ENCODE measurements at places on chromosomes 4 and X.

- DNase-seq = no peak
These were observed 135.0 kb downstream of the GPC3 start for GRCh38 chrX:133850399-133850798.

- DNase-seq = no peak
These were observed 35.0 kb upstream of the GYG2 start for GRCh38 chrX:2793752-2794151.

GRCh38 chr4:128718768-128719167 is 90.7 kb upstream of the JADE1 start:
- no peak for DNase-seq

DNA sequence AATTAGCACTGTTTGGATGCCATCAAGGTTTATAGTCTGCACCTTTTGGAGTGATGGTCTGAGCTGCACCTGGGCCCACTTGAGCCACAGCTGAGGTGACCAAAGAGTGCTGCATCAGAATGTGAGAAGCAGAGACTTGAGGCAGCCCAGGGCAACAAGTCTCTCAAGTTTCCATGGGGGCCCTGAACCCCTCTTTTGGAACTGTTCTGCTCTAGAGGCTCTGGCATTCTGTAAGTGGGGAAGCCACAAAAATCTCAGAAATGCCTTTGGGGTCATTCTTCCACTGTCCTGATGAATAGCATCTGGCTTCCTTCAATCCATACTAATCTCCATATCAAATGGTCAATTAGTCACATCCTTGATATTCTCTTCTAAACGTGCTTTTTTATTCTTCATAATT is 298.4 kb upstream of the MAOA start:
- DNase-seq = no peak

GRCh38 chrX:128436397-128437103 is 384.3 kb upstream of the ACTRT1 start:
- DNase-seq = no peak

GRCh38 chrX:100120956-100121355 is 289.1 kb downstream of the PCDH19 start:
- no peak for DNase-seq

DNA sequence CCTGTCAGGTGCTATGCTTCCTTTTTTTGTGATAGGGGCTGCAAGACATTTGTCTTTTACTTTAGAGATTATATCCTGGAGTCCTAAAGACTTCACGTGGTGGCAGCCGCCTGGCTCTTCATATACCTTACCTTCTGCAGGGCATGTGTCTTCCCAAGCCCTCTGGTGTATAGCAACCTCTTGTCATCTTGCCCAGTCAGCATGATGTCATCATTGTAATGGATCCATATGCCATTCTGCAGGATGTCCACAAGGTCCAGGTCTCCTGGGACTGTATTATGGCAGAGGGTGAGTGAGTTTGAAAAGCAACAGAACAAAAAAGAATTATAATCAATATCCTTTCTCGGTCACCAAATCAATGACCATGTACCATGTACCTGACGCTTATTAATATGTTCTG is 82.2 kb upstream of the SCOC start:
- DNase-seq = no peak

DNA sequence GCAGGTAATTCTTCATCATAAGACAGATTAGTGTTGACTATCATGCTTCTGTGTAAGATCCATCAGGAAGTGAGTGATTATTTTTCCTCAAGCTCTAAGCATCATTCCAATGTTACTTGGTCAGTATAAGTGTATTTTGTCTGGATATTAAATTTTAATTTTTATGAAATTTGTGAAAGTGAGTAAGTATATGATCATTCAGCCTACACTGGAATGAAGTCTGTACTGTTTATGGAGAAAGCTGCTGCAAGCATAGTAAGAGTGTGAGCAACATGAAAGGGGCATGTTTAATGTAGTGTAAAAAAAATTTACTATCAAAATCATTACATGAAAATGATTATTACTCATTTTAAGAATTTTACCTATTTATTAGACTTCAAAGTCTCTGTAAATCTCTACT is 84.8 kb downstream of the IL15 start:
- DNase-seq = no peak

DNA sequence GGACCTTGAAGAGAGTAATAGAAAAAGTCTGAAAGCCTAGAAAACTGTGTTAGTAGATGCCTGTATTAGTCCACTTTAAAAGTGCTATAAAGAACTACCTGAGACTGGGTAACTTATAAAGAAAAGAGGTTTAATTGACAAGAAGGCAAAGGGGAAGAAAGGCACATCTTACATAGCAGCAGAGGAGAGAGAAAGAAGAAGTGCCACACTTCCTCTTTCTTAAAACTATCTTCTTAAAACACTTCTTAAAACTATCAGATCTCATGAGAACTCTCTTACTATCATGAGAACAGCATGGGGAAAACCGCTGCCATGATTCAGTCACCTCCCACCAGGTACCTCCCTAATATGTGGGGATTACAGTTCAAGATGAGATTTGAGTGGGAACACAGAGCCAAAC is 18.8 kb upstream of the COL25A1 start:
- no peak for DNase-seq

DNA sequence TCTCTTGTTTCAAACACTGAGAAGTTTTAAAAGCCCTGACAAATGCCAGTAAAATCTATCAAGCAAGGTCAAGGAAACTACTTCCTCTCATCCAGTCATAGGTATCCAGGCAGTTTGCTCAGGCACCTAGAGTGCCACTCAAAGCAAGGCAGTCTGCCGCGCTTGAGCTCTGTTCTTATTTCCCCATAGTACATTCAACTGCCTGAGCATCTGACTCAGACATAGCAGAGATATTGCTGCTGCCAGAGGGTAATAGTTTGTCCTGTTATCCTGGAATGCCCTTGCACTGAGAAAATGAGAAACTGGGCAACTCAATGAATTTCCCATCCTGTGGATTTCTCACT is 16.1 kb upstream of the ATP8A1 start:
- DNase-seq = no peak

DNA sequence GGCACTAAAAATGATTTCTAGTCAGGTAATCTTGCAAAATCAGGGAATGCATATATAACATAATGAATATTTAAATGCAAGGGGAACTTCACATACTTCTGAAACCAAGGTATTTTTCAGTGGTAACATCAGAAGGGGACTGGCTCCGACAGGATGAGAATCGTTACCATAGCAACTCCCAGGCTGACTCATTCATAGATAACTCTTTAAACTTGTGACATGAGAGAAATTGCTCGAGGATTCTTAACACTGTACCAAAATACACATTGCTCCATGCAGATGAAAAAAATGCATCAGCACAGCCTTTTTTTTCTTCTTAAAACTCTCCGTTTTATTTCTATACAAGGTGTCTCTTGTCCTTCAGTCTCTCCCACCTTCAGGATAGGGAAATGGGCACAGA is 114.3 kb downstream of the GABRB1 start:
- DNase-seq = no peak

DNA sequence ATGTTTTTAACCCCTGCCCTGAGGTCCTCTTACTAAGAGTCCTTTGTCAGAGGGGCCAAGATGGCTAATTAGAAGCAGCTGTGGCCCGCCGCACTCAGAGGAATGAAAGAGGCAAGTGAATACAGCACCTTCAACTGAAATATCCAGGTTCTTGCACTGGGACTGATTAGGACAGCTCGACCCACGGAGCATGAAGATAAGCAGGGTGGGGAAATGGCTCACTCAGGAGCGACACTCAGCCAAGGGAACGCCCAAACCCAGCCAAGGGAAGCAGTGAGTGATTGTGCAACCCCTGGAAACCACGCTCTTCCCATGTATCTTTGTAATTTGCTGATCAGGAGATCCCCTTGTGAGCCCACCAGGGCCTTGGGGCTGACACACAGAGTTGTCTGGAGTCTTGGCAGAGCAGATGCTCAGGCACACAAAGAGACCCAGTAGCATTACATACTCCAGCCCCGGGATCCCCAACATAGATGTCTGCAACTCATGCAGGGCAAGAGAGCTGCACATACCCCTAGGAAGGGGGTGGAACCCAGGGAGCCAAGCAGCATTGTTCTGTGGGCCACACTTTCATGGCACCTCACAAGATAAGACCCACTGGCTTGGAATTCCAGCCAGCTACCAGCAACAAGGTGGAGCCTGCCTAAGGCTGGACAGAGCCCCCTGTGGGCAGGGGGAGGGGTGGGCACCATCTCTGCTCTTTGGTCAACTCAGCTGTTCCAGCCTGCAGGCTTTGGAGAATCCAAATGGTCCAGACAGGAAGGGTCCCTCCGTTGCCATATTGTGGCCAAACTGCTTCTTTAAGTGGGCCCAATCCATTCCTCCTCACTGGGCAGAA is 23.3 kb downstream of the F8A3 start:
- no peak for DNase-seq

GRCh38 chr4:100721077-100721476 is 203.3 kb upstream of the EMCN start:
- no peak for DNase-seq

- no peak for DNase-seq
These were observed 28.3 kb downstream of the FAT1 start for GRCh38 chr4:186695392-186695791.

DNA sequence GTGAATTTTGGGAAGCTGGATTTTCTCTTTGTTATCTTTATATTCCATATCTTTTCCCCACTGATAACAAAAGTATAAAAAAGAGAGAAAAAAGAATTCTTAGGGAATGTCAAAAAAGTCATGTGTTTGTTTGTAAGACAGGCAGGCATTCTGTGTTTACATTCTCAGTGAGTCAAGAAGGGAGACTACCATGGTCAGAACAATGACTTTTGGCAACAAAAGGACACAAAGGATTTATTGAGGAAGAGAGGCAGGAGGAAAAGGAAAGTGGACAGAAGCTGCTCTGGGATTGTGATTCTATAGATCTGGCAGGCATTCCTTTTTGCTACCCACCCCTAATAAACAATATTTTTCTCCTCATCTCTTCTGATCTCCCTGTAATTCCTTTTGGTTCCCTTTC is 5.9 kb upstream of the ANK2 start:
- DNase-seq = no peak

GRCh38 chr4:150164055-150164454 is 85.8 kb downstream of the DCLK2 start:
- DNase-seq = no peak

DNA sequence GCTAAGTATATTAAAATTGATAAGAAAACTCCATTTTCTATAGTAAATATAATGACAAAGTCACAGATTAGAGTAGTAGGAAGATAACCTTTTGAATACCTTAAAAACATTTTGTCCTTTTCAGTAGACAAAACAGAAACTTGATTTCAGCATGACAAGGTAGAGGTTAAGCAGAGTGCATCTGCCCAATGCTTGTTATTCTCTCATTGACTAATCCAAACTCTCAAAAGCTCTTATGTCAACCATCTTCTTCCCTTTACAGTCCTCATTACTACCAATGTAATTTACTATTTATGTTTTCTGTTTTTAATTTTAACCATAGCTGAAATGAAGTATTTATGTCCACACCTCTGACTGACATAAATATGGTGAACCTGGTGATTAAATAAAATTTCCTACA is 11.1 kb downstream of the NIPAL1 start:
- DNase-seq = no peak

DNA sequence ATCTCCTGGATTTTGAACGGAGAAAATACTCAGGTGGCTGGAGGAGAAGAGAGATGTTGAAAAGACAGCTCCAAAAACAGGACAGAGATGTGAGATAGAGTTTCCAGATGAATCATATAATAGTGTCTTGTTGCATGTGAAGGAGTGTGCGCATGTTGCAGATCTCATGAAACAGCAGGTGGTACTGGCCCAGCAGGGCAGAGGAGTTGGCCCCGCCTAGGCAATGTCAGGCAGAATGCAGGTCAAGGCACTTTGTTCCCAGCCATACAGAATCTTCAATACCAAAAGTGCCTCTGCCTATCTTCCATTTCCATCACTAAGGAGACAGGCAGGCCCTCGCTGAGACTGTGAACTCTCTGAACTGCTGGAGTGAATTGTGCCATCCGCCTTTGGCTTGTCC is 63.9 kb upstream of the FAT1 start:
- DNase-seq = no peak

GRCh38 chr4:821631-822030 is 4.3 kb downstream of the CPLX1 start:
- no peak for DNase-seq

GRCh38 chr4:37646247-37646646 is 39.9 kb downstream of the RELL1 start:
- no peak for DNase-seq

DNA sequence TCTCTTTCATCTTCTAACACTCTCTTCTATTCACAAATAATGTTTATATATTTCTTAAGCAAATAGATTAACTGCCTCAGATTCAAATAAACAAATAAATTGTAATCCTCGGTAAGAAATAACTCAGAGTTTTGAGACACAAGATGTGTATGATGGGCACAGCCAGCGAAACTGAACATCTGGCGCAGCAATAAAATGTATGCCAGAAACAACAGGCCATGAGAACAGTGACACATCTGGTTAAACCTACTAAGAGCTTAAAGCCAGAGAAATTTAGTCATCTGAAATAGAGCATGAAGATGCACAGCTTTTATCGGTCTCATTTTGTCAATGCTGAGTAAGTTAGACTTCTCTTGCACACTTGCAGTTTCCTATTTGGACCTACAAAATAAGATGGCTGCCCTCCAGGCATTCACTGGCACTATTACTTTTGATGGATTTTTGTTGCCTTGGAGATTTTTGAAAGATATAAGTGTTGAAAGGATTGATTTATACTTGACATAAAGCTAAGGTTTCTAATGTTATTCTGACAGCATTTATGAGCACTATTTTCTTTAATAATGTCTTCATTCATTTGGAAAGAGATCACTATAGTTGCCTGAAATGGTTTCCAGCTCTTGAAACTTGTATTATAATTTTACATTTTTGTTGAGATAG is 1444.0 kb downstream of the PCDH18 start:
- no peak for DNase-seq

DNA sequence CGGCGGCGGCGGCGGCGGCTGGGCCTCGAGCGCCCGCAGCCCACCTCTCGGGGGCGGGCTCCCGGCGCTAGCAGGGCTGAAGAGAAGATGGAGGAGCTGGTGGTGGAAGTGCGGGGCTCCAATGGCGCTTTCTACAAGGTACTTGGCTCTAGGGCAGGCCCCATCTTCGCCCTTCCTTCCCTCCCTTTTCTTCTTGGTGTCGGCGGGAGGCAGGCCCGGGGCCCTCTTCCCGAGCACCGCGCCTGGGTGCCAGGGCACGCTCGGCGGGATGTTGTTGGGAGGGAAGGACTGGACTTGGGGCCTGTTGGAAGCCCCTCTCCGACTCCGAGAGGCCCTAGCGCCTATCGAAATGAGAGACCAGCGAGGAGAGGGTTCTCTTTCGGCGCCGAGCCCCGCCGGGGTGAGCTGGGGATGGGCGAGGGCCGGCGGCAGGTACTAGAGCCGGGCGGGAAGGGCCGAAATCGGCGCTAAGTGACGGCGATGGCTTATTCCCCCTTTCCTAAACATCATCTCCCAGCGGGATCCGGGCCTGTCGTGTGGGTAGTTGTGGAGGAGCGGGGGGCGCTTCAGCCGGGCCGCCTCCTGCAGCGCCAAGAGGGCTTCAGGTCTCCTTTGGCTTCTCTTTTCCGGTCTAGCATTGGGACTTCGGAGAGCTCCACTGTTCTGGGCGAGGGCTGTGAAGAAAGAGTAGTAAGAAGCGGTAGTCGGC is 528 bp downstream of the FMR1 start:
- peak; percentile 9 for DNase-seq

- no peak for DNase-seq
These were observed 11.5 kb upstream of the GPM6B start for GRCh38 chrX:13828392-13828791.

- no peak for DNase-seq
These were observed 139.3 kb upstream of the VCX2 start for GRCh38 chrX:8310409-8310808.

- no peak for DNase-seq
These were observed 48.5 kb downstream of the MAMLD1 start for GRCh38 chrX:150411656-150412055.

- DNase-seq = no peak
These were observed 371.3 kb upstream of the INTU start for GRCh38 chr4:127261476-127261875.

All from Calu3 (cell line).